T-helper 9 cell (primary cell): ENCODE measurements at places on chromosomes 6 and 20.

DNA sequence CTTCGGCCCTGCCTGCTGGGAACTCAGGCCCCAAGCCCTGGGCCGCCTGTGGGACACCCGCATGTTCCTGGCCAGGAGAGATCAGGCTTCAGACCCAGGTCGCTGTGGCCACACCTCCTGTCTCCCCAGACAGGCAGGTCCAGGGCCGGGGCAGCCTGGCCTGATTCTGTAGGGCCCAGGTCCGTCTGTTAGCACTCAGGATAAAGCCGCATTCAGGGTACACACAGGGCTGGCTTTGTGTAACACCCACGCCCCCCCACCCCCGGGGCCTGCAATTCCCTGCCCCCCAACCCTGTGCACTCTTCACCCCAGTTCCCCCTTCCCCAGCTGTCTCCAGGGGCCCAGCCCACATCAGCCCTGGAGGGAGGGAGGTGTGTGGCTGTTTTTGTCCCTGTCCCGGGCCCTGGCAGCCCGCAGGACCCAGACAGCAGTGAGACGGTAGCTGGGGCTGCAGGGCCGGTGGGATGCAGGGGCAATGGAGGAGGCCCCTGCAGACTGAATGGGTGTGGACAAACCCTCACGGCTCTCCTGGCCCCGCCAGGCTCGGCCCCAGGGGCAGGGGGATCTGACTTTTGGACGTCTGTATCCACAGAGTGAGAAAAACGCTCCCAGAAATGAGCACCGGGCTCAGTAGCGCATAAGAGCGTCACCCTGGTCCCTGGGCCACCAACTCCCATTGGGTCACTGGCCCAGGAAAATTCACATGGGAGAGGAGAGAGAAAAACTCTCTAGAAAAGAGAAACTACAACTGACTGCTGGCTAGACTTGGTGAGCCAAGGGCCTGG, 42.4 kb upstream of the ZBP1 start:
- no peak for DNase-seq

- DNase-seq, result no peak
Observed at GRCh38 chr6:128370072-128370471, 150.3 kb downstream of the PTPRK start.

GRCh38 chr6:134934793-134935485, 15.0 kb downstream of the ALDH8A1 start:
- no peak for DNase-seq

DNA sequence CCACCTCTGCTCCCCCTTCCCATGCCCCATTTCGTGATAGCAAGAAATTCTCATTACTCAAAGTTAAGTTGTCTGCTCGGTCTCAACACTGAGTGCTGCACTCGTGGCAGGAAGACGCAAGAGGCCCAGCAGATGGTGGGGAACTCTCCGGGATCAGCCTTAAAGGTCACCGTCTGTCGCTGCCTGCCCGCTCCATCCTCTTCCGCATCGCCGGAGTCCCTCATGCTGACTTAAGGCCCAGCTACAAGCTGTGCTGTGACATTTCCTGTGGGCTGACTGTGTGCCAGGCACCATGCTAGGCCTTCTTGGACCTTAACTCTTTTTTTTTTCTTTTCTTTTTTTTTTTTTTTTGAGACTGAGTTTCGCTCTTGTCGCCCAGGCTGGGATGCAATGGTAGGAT, 17.8 kb downstream of the GRM4 start:
- no peak for DNase-seq

DNA sequence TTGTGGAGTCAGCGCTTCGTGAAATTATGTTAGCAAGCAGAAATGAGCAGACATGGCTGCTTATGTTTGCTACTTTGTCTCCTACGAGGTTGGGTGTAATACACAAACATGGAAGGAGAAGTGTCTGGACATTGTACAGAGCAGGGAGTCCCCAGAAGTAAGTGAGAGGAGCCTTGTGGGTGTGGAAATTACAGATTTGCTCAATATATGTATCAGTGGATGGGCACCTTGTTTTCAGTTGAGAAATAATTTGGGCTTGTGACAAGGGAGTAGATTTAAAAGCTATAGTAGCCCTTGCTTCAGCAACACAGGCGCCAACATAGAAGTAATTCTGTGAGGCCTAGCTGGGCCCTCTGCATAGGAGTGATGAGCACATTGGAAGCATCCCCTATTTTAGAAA, 49.2 kb downstream of the HECA start:
- no peak for DNase-seq

GRCh38 chr6:67121115-67121514, 1414.1 kb upstream of the EYS start:
- no peak for DNase-seq

GRCh38 chr6:125224231-125224861, 70.8 kb downstream of the TPD52L1 start:
- no peak for DNase-seq

- no peak for DNase-seq
Observed at GRCh38 chr6:16252686-16253299, 14.4 kb downstream of the GMPR start.

DNA sequence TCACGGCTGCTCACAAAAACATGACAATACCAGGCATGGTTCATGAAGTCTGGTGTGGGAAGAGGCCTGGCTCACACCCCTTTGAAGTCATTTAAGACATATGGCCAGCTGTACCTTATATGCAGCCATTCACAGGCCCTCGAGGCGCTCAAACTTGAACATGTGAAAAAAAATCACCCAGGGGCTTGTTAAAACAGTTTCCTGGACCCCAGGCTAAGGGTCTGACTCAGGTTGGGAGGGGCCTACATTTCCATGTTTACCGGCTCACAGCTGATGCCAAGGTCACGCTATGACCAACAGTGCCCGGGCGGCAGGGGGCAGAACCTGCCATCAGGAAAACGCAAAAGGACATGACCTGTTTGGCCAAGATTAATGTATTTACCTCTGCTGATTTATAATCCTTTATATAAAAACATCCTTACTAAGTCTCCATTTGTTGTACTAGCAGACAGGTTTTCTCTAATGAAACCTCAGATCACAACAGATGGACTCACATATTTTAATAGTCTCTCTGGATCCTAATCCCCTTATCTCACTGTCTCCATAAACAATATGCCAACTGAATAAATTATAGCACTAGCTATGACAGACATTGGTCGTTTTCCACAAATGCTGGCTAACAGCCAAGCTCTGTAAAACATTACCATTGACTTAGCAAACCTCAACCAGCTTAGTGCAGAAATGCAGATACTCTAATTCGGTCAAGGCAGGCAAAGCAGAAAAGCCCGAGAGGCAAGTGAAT, 19.9 kb downstream of the EZR start:
- no peak for DNase-seq

DNA sequence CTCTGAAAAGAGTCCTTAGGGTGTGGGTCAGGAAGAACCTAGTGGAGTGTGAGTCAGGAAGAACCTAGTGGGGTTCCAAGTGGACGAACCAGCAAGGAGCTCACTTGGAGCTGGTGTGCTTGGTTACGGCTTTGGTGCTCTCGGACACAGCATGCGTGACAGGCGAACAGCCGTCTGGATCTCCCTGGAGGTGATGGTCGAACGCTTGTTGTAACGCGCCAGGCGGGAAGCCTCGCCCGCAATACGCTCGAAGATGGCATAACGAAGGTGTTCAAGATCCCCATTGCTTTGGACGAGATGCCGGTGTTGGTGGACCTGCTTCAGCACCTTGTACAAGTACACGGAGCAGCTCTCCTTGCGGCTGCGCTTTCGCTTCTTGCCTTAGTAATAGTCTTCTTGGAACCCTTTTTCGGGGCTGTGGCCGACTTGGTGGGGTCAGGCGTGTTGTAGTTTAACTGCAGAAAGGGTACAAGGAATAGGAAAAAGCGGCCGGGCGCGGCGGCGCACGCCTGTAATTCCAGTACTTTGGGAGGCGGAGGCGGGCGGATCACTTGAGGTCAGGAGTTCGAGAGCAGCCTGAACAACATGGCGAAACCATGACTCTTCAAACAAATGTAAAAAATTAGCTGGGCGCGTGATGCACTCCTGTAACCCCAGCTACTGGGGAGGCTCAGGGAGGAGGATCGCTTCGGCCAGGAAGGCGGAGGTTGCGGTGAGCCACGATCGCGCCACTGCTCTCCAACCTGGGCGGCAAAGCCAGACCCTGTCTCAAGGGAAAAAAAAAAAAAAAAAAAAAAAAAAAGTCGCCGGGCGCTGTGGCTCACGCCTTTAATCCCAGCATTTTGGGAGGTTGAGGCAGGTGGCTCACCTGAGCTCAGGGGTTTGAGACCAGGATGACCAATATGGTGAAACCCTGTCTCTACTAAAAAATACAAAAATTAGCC, 48.0 kb downstream of the OR2B2 start:
- no peak for DNase-seq

GRCh38 chr6:151297886-151298285, 58.1 kb downstream of the AKAP12 start:
- no peak for DNase-seq
